Stimulated activated CD8-positive, alpha-beta memory T cell treated with anti-CD3 and anti-CD28 coated beads, Interleukin-4, amount 100 ng/mL, for 48 hours (primary cell): ENCODE measurements at places on chromosomes 1 and 21.

DNA sequence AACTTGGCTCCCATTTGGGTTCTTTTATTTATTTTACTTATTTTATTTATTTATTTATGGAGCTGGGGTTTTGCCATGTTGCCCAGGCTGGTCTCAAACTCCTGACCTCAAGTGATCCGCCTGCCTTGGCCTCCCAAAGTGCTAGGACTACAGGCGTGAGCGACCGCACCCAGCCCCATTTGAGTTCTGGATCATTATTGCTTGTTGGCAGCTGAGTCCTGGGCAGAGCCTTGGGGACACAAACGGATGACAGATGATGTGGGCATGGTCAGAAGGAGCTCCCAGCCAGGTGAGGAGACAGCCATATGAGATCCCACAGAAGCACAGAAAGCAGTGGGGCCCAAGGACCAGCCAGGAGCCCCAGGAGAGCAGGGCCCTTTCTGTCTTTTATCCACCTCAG, 254.0 kb downstream of the MATN1 start:
- no peak for DNase-seq

GRCh38 chr1:5711956-5712645, 280.1 kb downstream of the NPHP4 start:
- DNase-seq: no peak

GRCh38 chr1:110450929-110451328, at the start of gene PROK1:
Gene PROK1, plus strand, starts transcription at chr1:110451149. Its CDS starts 68 bp downstream, at chr1:110451217.
- no peak for DNase-seq

DNA sequence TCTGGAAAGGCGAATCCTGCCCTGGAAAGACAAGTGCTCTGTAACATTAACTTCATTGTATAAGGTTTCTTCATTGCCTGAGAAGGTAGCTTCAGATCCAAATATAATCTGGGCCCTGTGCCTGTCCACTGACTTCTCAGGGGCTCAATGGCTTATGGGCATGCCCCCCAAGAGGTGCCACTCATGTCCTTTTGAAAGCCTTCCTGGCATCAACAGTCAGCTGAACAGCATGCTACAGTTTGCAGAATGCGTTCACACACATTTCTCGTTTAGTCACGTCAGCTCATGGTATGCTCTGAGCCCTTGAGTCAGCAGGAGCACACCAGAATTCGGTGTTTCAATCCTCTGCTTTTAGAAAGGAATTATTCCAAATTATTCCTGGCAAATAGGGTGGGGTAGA, 23.8 kb downstream of the TMCC2 start:
- no peak for DNase-seq

DNA sequence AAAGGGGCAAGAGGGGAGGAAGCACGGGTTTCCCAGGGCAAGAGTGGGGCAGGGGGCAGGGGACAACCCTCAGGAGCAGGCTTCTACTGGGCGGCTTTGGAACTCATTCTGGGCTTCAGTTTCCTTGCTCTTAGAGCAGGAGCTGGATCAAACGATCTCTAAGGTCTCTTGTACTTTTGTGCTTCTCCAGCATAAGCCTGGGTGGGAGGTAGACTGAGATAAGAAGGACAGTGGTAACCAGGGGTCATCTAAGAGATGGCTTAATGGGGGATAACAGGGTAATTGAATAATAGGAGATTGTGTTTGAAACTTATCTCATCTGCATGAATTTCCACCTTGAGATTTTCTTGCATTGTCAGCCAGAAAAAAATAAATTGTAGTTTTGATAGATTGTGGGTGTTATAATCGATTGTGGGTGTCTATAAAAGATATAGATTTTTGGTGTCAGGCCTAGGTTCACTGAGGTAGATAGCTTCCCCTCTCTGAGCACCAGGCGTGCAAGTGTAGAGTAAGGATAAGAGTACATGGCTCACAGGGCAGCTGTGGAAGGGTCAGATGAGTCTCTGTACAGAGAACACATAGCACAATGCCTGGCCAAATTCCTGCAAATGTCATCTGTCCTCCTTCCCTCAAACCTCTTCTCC, 68.0 kb downstream of the CD58 start:
- no peak for DNase-seq
